CD4-positive, alpha-beta T cell (primary cell): ENCODE measurements at places on chromosomes 3 and 15.

DNA sequence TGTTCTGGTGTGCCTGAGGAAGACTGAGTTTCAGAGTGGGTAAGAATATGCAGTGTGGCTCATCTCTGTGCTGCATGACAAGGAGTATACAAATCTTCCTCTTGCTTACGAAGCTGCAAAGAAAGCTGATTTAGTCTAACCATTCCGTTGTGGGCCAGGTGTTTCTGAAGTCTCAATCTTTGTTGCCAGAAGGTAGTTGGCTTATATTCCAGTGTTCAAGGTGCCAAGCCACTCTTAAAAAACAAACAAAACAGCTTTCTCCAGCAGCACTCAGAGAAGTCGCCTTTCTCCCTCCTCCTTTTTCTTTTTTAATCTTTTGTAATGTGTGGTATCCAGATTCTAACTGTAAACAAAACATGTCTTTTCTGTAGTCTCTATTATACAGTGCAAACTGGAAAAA is 872.4 kb downstream of the NAALADL2 start:
- DNase-seq = no peak

GRCh38 chr15:29046977-29047376 is 161.2 kb downstream of the APBA2 start:
- no peak for DNase-seq

GRCh38 chr3:151962352-151962751 is 88.9 kb downstream of the SUCNR1 start:
- no peak for DNase-seq

- DNase-seq = no peak
Observed at GRCh38 chr3:146929696-146930095, 324.6 kb upstream of the PLSCR5 start.

DNA sequence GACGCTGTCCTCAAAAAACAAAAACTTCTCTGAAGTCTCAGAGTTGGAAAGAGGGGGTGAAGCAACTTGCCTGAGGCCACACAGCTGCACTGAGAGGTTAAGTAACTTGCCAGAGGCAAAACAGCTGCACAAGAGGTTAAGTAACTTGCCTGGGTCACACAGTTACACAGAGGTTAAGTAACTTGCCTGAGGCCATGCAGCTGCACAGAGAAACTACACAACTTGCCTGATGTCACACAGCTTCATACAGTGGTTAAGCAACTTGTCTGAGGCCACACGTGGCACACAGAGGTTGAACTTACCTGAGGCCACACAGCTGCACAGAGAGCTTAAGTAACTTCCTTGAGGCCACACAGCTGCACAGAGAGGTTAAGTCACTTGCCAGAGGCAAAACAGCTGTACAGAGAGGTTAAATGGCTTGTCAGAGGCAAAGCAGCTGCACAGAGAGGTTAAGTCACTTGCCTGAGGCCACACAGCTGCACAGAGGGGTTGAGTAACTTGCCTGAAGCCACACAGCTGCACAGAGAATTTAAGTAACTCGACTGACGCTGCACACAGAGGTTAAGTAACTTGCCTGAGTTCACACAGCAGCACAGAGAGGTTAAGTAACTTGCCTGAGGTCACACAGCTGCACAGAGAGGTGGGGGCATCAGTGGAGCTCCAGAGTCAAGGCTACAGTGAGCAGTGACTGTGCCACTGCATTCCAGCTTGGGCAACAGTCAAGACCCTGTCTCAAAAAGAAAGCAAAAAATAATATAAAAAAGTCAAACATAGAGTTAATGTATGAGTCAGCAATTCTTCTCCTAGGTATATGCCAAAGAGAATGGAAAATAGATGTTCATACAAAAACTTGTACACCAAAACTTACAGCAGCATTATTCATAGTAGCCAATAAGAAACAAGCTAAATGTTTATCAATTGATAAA is 12.0 kb upstream of the ACAD9 start:
- DNase-seq = no peak

DNA sequence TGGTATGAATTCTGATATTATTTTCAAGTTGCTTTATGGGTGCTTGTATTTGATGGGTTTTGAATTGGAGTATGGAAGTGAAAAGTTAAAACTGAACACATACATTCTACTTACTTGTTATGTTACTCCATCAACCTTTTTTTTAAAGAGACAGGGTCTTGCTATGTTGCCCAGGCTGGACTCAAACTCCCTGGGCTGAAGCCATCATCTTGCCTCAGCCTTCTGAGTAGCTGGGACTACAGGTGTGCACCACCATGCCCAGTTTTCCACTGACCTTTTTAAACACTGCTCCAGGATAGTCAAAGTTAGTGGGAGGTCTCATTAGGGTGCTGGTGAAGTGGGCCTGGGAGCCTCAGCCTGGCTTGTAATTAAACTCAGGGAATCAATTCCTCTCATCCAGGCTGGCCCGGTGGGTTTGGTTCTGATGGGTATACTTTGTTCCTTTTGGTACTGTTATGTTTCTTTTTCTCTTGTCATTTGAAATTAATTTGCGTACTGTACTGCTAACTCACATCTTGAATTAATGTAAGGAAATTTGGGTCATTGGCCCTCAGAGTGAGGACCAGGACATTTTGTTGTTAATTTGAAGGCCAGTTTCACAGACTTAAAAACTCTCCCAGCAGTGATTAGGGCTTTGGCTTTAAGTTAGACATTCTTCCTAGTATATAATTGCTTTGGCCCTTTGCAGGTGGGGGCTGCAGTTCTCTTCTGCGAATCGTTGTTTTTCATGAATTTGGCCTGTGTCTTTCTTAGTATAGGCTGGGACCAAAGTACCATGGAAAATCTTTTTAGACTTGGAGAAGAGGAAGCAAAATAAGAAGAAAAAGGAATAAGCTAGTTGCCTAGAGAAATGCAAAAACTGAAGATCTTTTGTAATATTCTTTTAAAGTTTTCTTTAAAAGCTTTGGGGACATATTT is 66.9 kb downstream of the FNDC3B start:
- DNase-seq = no peak

GRCh38 chr15:39919748-39920509 is at the start of gene GPR176:
Gene GPR176 (minus strand): TSS chr15:39920266. CDS start chr15:39920026, 240 bp downstream.
- peak; percentile 21 for DNase-seq

GRCh38 chr3:153373606-153374005 is 211.6 kb downstream of the RAP2B start:
- peak; percentile 45 for DNase-seq

- DNase-seq = no peak
Observed at GRCh38 chr3:27076815-27077630, 292.2 kb downstream of the NEK10 start.

GRCh38 chr3:150000641-150001040 is 29.9 kb upstream of the PFN2 start:
- no peak for DNase-seq

- DNase-seq = no peak
Observed at GRCh38 chr3:132573797-132574211, 23.3 kb upstream of the ACKR4 start.

DNA sequence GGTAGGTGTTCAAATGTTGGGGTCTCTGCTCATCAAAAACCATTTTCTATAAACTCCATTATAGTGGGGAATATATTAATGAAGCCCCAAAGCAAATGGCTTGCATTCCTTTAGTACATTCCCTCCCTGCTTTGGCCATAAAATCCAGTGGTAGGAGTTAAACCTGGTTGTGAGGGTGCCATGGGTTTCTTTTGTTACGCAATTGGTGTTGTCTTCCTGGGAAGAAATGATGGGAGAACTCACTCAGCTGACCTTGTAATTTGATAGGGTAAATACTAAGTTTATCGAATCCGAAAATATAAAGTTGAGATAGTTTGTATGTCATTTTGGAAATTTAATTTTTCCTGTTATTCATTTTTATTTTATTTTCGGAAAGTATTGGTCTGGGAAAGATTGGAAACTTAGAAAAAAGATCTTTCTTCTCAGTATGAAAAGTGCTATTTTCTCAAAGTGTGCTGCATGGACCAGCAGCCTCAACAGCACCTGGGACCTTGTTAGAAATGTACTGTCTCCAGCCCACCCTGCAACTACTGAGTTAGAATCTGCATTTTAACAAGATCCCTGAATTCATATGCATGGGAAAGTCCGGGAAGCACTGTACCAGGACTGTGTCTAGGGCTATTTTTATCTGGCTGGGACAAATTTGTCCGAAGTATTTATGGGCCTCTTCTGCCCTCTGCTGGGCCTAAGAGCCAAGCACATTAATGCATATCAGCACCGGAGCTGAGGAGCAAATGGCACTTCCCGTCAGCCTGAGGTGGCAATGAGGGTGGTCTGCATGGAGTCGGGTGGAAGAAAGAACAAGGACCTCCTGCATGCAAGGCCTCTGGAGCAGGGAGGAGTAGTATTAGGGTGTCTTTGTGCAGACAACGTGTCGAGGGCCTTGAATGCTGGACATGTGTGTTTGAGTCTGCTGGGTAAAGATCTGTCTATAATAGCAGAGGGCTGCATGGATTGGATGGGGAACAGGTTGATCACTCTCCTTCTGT is 54.7 kb downstream of the FAM81A start:
- DNase-seq = peak; percentile 79

DNA sequence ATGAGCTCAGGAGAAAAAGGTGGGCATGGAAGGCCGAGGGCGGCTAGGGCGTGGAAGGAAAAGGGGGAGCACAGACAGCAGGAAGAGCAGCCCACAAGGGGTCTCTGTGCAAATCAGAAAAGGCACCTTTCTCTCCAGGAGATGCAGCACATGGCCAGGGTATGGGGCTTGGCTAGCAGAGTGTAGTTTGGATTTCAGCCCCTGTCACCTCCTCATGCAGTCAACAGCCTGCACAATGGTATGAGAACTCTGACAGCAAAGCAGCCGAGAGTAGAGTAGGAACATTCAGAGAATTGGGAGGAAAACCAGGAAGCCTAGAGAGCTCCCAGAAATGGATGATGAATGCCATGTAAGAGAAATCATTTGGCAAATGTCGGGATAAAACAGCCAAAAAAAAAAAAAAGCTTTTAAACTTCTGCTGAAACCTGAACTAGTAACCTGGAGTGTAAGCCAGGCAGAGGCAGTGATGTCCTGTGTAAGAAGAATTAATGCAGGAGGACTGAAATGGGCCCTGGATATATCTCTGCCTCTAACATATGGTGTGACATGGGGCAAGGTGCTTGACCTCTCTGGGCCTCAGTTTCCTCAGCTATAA is 25.7 kb downstream of the FSTL1 start:
- no peak for DNase-seq

- DNase-seq = peak; percentile 63
Observed at GRCh38 chr3:53375019-53375418, 27.7 kb upstream of the DCP1A start.

DNA sequence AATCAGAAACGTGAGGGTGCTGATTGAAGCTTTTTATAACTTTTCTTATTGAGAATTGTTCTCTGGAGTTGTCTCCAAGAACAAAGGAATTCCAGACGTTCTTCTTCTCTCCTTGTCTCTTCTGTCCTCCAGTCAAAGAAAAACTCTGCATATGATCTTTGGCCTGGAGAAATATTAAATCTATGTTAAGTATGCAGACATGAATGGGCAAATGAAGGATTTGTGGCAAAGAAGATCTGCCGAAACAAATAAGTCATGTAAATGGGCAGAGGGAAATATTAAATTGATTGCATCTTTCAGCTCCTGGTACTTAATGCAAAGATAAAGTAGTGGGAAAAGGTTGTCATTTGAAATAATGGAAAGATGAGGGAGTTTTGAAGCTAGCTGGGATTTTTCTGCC is 74.9 kb downstream of the IGF1R start:
- DNase-seq = no peak

DNA sequence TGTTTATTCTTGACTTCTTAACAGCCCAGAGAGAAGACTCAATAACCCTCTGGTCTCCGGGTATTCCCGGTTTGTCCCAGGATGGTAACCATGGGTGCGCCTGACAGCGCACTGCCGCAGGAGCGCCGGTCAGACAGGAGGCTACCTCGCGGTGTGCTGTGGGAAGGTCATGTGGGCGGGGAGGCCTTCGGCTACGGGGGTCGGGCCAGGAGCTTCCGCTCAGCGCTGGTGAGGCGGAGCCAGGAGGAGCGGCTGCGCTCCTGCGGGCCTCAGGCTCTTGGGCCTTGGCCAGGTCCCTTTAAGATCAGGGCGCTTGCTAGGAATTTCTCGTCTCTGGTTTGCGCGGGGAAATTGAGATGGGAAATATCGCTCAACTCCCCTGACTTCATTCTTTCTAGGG is 182.3 kb upstream of the NDN start:
- DNase-seq = no peak

- no peak for DNase-seq
Observed at GRCh38 chr3:173770011-173770410, 372.5 kb downstream of the NLGN1 start.

- no peak for DNase-seq
Observed at GRCh38 chr3:186823386-186823785, 17.1 kb upstream of the RFC4 start.

DNA sequence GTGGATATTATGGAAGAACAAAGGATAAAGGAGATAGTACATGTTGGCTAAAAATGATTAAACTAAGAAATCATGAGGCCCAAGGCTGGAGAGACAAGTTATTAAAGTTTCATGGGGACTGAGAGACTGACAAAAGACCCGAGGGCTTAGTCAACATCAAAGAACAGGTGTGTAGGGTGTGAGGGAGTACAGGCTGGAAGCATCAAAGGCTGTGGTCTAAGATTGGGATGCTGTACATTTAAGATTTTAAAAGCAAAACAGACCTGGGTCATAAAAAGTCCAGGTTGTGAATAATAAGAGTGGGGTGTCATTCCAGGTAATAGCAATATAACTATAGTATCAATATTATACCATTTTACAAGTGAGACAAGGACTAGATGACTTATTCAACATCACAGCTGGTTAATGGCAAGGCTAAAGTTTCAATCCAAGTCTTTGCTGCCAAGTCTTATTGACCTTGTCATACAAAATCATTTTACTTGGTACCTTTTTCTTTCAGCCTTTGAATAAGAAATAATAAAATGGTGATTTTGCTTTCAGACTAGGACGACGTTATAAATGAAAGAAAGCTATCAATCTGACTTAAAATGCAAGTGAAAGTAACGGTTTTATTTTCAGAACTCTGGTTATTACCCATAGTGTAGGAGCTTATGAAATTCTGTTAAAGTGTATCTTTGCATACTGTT is 211.6 kb downstream of the TNIK start:
- DNase-seq = no peak
